ENCODE measurements at places on chromosomes 6 and 20.

DNA sequence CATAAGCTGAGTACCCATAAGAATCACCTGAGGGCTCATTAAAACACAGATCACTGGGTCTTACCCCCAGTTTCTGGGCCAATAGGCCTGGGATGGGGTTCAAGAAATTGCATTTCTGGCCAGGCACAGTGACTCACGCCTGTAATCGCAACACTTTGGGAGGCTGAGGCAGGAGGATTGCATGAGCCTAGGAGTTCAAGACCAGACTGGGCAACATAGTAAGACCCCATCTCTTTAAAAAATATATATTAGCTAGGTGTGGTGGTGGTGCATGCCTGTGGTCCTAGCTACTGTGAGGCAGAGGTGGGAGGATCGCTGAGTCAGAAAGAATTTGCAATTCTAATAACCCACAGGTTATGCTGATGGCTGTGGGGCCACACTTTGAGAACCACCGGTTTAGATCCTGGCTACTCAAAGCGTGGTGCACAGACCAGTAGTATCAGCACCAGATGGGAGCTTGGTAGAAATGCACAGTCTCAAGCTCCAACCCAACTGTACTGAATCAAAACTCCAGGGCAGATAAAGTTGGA lies 2.0 kb downstream of the CCM2L start:
- no peak for DNase-seq

DNA sequence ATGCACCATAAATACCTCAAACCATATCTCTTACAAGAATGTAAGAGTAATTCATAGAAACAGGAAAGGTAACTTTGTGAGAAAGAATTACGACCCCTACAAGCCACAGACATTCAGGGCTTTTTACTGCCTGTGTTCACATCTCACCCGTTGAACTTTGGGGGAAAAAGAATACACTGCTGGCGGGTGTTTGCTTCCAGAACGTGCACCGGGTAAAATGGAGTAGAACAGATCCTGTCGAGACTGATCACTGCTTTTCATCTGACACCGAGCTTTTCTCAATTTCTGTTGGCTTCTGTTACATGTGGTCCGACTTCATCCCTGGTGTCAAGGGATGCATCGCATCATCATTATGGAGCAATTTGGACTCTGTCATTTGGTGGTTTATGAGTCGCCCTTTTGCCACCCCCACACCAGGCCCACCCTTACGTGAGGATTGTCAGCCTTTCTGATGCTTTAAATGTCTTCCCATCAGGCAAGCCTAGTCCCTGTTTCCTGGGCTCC lies 219.2 kb upstream of the ZFP64 start:
- DNase-seq, result peak; percentile 24

DNA sequence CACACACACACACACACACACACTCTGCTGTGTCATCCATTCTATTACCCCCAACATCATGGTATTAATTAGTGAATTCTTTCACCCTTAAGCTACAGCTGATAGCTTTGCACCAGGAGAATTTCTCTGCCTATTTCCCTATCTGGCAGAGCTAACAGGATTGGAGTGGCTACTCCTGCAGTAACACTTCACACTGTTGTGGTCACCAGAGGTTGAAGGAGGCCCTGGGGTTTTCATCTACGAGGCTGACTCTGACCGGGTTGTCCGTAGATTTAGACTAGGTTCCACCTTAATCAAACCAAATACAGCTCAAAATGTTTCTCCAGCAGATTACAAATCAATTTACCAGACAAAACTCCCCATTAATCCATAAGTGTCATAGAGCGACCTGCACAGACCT lies 69.2 kb upstream of the RIPOR2 start:
- no peak for DNase-seq

- no peak for DNase-seq
These were observed 17.6 kb downstream of the IL22RA2 start for GRCh38 chr6:137155830-137156229.

- DNase-seq, result no peak
These were observed 14.4 kb downstream of the JARID2 start for GRCh38 chr6:15260099-15260821.

GRCh38 chr6:11469684-11470083 lies 67.9 kb upstream of the TMEM170B start:
- DNase-seq, result no peak

GRCh38 chr6:43943099-43943766 lies 173.2 kb downstream of the VEGFA start:
- DNase-seq, result no peak

GRCh38 chr20:31473331-31474096 lies 1.4 kb downstream of the DEFB124 start:
- no peak for DNase-seq

DNA sequence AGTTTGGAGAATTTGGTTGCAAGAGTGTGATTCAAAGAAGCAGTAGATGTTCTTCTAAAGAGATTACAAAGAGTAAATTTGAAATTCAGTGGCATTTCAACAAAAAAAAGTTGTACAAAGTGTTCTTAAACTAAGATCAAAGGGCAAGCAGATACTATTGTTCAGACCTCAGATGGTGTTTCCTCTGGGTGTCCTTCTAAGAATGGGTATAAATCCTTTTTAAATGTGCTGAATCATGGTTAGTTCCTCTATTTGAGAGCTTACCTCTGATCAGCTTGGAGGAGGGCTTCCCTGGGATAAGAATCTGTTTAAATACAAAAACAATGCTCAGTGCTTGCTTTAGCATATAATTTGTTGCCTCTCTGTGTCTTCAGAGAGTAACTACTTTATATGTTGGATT lies 6.3 kb downstream of the BMP6 start:
- no peak for DNase-seq

- no peak for DNase-seq
These were observed 33.9 kb upstream of the HS3ST5 start for GRCh38 chr6:114376611-114377175.

- DNase-seq, result no peak
These were observed 213.2 kb upstream of the FKBP1C start for GRCh38 chr6:62998022-62998421.

GRCh38 chr20:10463622-10464021 lies 28.5 kb downstream of the SLX4IP start:
- DNase-seq, result no peak

DNA sequence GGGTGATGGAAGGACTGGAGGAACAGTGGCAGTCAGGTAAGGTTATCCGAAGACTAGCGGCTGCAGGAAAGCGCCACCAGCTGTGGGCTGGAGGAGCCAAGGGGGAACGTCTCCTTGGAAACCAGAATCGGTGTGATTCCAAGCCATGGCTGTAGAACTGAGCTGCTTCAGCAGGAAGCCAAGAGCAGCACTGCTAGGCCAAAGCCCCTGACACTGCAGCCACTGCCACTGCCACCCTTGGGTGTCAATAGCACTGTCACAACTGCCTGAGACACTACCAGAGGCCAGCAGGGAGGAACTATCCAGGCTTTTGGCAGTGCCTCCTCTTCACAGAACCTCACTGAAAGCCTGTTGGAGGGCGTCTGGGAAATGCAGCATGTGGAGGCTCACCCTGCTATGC lies 289.6 kb upstream of the SUPT3H start:
- peak; percentile 54 for DNase-seq

GRCh38 chr6:114327074-114327473 lies 15.7 kb downstream of the HS3ST5 start:
- no peak for DNase-seq

- no peak for DNase-seq
These were observed 63.6 kb upstream of the FAM184A start for GRCh38 chr6:119142041-119142440.

GRCh38 chr6:39053016-39053624 lies 4.5 kb downstream of the GLP1R start:
- no peak for DNase-seq

GRCh38 chr6:119540417-119540816 lies 190.9 kb upstream of the MAN1A1 start:
- DNase-seq, result no peak

DNA sequence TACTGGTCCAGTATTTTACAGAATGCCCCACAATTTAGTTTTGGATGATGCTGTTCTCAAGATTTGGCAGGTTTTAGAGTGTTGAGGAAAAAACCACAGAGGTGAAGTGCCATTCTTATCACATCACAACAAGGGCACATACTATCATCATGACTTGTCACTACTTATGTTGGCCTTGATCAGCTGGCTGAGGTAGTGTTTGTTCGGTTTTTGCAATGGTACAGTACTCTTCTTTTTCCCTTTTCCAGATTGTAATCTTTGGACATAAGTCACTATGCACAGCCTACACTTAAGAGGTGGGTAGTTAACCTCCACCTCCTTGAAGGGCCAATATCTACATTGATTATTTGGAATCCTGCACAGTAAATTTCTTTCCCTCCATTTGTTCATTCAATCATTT lies 8.8 kb downstream of the TENT5A start:
- DNase-seq, result no peak

DNA sequence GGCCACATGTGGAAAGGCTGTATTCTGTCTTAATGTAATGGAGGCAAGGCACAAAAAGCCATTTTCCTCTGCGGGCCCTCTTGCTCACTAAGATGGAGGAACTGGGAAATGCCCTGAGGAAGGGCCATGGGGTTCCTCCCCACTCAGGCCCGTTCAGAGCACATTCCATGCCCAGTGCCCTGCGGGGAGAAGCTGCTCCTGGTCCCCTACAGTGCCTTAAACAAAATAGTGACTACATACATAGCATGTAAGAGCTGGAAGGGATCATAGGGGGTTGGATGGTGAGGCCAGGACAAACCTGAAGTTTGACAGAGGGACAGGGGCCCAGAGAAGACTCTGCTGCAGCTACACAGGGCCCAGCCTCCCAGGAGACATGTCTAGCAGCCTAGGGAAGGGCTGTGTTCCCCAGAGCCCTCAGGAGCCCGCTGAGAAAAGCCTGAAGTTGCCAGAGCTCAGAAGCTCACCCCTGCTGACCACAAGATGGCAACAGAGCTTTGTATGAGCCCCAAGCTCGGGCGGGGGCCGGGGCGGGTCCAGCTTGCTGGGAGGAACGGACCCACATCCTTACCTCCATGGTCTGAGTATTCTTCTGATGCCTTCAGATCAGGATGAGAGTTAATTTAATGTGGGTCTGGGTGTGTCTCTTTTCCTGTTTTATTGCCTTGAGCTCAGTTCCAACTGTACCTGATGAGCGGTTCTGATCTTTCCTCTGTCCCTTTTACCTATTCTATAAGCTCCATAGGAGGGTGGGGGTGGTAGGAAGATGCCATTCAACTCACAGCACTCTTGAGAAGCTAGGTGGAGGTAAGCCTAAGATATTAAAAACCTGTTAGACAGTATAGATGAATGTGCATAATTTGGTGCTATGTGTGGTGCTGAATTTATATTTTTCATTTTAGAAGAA lies 242.9 kb downstream of the CDC5L start:
- peak; percentile 33 for DNase-seq

GRCh38 chr6:136149311-136149710 lies 100.8 kb downstream of the MTFR2 start:
- no peak for DNase-seq

All from retina (tissue), 1 donor.